Stomach (tissue), 19 donors: ENCODE measurements at places on chromosomes 6 and 20. TPM values are rescaled to one million over a fixed set of nuclear protein-coding genes. Genes with fewer than 3 reads are reported as not detected.

DNAH8 gene
- under 0.01 TPM for polyA plus RNA-seq

GSTA2 gene
- polyA plus RNA-seq, result 9.8 TPM

SRC gene
- polyA plus RNA-seq, result 40.7 TPM

ENPP5 gene
- 1.8 TPM for polyA plus RNA-seq

DNA sequence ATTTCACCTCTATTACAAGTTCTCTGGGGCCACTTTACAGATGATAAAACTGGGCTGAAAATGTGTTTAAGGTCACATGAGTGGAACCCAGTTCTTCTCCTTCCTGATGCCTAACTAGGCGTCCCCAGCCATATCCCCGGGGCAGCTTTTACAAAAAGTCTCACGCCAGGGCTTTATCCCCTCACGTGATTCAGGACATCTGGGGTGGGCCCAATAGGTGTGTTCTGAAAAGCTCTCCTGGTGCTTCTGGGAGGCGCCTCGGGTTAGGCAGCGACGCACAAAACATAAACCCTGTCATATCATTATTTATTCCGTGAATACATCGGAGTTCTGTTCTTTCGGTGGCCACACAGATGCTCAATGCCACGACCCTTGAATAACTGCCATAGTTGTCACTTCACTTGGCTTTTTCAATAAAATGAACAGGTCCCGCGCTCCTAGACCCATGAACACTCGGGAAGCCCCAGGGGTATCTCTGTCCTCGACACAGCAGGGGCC lies 32.1 kb downstream of the SF3B5 start:
- peak overlapping the region; percentile 71 for H3K27ac ChIP-seq
- H3K27me3 ChIP-seq, result peaks cover 40% of the 10 kb centered on the region
- H3K4me1 ChIP-seq, result peaks cover 22% of the 10 kb centered on the region
- no peak for DNase-seq
- H3K4me3 ChIP-seq, result peak overlapping the region; percentile 90
- no peaks in the 10 kb centered on the region for H3K36me3 ChIP-seq

- H3K4me1 ChIP-seq, result peaks cover 4% of the 10 kb centered on the region
- no peak for DNase-seq
- H3K27me3 ChIP-seq, result no peaks in the 10 kb centered on the region
- peak overlapping the region; percentile 14 for H3K27ac ChIP-seq
Measured at GRCh38 chr20:53774461-53775203, 181.0 kb upstream of the ZNF217 start.

DNA sequence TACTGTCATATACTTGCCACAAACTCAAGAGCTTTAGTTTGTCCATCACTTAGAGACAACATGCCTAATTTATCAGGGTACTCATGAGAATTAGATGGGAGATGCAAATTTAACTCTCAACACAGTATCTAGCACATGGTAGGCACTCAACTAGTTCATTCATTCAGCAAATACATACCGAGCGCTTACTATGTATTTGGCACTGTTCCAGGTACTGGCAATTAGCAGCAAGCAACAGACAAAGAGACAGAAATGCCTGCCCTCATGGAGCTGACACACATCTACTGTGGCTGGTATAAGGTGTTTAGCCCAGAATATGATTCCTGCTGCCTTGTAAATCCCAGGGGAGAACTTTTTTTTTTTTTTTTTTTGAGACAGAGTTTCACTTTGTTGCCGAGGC lies 4.8 kb downstream of the MICAL1 start:
- no peaks in the 10 kb centered on the region for H3K27me3 ChIP-seq
- H3K4me3 ChIP-seq, result no peak overlapping the region
- no peak for DNase-seq

DNA sequence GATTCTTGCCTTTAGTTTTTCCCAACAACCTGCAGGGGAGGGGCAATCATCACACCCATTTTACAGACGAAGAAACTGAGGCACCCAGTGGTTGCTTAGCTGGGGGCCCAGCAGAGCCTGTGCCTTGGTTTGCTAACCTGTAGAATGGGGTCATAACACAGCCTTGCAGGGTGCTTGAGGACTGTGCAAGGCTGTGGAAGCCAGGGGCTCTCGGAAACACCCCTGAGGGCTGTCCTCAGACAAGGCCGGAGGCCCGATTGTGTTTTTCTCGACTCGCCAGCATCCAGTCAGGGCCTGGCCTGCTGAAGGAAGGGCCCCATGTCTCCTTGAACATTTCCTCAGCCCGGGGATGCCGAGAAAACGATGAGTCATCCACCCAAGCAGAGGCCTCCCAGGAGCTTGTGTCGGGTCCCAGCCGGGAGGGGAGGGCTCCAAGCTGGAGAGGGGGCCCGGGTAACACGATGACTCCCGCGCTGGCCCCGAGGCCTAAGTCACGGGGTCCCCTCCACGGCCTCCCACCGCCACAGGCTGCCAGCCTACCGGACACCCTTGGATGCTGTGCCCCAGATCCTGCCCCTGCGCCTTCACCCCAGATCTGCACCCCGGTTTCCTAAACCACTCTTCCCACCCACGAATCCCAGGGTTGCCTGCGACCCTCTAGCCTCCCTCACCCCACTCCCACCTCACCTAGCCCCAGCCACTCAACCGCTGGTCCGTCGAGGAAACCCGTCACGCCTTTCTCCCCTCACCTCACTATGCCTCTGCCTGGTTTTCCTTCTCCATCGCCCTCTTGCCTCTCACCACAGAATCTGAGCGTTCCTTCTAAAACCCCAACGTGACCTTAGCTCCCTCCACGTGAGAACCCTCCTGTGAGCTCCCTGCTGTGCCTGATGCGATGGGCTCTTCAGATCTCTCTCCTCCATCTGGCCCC lies 10.6 kb downstream of the NOL4L start:
- DNase-seq, result no peak
- H3K36me3 ChIP-seq, result no peaks in the 10 kb centered on the region
- H3K27me3 ChIP-seq, result no peaks in the 10 kb centered on the region
- H3K27ac ChIP-seq, result no peak overlapping the region
- H3K4me1 ChIP-seq, result no peaks in the 10 kb centered on the region
- H3K4me3 ChIP-seq, result no peak overlapping the region
